ENCODE measurements at places on chromosomes 2 and 18.

DNA sequence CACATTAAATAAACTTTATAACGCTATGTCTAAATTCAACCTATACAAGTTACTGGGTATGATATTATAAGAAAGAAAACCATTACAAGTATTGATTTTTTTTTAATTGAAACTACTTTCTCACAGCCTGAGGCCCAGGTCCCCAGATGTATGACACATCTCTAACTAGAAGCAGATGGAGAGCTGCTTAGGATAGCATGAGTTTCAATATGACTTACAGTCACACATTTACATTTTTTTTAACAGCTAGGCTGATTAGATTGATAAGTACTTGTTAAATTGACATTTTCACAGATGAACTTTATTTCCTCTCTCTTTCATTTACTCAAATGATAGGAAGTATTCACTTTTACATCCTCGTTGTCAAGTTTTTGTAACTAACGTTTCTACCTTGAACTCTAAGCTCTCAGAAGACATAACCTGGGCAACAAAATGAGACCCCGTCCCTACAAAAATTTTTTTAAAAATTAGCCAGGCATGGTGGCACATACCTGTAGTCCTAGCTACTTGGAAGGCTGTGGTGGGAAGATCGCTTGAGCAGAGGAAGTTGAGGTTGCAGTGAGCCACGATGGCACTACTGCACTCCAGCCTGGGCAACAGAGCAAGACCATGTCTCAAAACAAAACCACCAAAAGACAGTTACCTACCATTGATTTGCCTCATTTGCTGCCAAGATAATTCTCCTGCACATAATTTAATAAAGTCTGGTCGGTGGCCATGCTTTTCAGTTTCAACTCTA, 52.4 kb downstream of the STK39 start:
- DNase-seq: peak; percentile 26

DNA sequence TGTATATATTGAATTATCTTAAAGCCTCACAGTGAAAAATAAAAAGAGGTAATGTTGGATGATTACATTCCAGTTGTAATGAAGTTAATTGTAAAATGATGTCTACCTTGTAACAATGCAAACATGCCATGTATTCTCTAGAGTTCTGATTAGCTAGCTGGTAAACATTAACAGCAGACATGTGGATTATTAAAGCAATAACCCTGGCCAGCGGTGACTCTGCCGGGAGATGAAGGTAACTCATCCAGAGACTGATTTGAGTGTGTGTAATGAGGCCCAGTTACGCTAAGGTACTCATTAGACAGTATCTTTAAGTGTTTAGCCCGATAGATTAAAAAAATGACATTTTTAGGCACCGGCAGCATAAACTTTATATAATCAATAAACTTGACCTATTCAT, 79.6 kb upstream of the REV1 start:
- no peak for DNase-seq

DNA sequence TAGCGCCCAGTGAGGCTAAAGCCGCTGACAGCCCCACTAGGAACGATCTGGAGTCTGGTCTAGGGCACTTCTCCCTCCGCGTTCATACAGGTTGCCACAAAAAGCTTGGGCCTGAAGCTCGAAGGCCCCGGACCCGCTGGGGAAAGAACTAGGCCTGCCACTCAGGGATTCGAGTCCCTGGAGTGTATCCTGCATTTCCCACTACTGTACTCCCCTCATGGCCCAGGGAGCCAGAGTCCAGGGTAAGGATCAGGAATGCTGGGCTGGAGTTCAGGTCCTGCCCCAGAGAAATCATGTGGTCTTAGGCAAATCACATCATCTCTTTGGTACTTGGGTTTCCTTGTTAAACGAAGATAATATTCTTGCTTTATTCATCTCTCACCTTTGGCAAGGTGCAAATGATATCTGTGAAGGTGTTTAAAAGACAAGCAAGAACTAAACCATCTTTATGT, 1.4 kb upstream of the ZFP36L2 start:
- no peak for DNase-seq

- DNase-seq: no peak
Observed at GRCh38 chr18:8065284-8065683, 498.2 kb downstream of the PTPRM start.

GRCh38 chr18:9362869-9363268, 28.3 kb downstream of the TWSG1 start:
- no peak for DNase-seq

All from stimulated activated CD8-positive, alpha-beta memory T cell treated with anti-CD3 and anti-CD28 coated beads, Interleukin-15, amount 100 ng/mL, for 48 hours (primary cell).